Common myeloid progenitor, CD34-positive (primary cell): ENCODE measurements at places on chromosomes 13 and 19.

- DNase-seq = no peak
These were observed 160.9 kb downstream of the MZT1 start for GRCh38 chr13:72566526-72566925.

GRCh38 chr19:19145281-19145680 lies 7.0 kb upstream of the TMEM161A start:
- no peak for DNase-seq

- peak; percentile 59 for DNase-seq
These were observed 18.6 kb upstream of the RASA3 start for GRCh38 chr13:114151031-114151430.

DNA sequence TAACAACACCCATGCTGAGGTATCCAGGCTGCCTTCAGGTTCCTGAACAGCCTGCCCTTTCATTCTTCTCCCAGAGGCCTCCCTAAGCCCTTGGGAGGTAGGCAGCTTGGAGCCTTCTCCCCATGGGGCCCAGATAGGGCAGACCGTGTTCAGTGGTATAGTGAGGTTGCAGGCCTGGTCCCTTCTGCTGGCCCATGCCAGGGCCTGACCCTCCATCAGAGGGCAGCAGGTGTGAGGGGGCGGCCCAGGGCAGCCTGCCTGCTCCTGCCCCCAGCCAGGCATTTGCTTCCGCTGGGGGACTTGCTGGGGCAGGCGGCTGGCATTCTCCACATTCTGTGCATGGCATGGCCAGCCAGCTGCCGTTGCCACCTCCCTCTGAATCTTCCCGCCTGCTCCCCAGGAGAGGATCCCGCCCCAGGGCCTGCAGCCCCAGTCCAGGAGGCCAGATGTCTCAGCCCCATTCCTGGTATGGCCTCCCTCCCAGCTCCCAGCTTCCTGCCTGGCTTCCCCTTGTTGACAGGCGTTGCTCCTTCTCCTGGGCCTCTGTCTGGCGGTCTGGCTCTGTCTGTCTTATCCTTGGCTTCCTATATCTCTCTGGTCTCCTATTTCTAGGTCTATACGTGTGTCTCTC lies 8.9 kb downstream of the CIC start:
- DNase-seq = no peak

DNA sequence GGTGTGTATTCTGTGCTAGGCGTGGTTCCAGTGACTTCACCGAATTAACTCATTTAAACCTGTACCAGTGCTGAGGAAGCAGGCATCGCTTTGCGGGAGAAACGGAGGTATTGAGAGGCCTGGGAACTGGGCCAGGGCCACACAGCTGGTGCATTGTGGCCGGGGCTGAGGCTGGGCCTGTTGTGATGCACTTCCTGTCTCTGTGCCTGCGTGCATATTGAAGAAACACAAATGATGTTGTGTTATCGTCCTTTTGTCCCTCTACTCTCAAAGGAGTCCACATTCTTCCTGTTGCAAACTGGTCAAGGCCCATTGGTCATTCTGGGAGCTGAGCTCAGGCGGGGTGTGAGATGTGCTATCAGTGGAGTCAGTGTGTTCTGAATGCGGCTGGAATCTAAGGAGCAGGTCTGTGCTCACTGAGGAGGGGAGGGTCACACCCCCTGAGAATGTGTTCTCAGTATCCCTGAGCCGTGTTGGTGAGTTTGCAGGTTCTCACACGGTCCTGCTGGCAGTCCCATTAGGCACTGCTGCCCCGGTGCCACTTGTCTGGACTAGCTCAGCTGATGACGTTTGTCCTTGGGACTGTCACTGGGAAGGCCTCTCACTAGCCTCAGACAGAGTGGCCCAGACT lies 62.1 kb downstream of the ARHGEF7 start:
- peak; percentile 93 for DNase-seq

- no peak for DNase-seq
These were observed 30.7 kb downstream of the PDE4A start for GRCh38 chr19:10450853-10451609.

DNA sequence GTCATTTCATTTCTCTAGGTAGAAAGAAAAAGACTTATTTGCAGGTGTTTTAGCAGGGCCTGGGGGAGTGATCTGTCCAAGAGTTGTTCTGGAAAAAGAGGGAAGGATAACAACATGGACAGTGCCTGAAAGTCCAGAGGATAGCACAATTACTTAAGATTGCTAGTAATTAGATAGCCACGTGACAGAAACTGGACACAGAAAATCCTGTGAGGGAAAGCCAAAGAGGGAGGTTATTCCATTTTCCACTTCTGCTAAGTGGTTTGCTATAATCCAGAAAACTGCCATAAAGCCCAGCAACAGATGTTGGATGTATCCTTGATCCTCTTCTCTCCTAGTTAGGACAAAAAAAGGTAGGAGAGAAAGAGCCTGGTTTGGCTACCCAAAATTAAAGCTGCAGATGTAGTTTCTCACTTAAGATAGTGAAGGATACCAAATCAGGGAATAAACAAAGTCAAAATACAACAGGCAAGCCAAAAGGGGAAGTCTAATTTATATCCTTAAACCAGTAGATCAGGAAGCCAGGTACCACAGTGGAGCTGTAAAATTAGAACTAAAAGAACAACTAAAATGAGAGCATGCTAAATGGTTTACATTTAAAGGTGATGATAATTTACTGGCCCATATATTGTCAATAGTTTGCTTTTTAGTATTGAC lies 140.2 kb downstream of the VWA8 start:
- DNase-seq = no peak

DNA sequence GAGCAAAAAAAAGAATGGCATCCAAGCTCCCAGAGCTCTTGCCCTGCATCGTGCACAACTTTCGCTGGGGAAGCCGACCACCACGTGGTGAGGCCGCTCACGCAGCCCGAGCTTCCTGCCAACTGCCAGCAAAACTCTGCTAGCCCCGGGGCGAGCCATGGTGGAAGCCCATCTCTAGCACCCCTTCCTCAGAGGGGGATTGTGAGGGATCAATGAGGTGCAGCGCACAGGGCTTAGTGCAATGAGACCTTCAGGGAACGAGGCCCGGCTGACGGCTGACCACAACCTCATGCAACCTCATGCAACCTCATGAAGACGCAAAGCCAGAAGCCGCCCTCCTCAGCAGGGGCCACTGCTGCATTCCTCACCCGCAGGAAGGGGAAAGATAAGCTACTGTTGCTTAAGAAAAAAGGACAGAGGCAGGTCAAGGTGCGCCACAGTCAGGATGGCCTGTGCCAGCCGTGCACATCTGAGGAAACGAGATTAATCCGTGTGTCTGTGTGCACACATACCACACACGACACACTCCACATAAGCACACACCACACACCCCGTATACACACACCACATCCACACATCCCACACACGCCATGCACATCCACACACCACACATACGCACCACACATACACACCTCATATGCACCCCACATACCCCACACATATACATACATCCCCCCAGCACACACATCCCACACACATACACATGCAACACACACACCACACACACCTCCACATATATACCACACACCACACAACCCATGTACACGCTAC lies 9.6 kb downstream of the HSPBP1 start:
- no peak for DNase-seq

- no peak for DNase-seq
These were observed 130.5 kb downstream of the MAB21L1 start for GRCh38 chr13:35345992-35346391.

DNA sequence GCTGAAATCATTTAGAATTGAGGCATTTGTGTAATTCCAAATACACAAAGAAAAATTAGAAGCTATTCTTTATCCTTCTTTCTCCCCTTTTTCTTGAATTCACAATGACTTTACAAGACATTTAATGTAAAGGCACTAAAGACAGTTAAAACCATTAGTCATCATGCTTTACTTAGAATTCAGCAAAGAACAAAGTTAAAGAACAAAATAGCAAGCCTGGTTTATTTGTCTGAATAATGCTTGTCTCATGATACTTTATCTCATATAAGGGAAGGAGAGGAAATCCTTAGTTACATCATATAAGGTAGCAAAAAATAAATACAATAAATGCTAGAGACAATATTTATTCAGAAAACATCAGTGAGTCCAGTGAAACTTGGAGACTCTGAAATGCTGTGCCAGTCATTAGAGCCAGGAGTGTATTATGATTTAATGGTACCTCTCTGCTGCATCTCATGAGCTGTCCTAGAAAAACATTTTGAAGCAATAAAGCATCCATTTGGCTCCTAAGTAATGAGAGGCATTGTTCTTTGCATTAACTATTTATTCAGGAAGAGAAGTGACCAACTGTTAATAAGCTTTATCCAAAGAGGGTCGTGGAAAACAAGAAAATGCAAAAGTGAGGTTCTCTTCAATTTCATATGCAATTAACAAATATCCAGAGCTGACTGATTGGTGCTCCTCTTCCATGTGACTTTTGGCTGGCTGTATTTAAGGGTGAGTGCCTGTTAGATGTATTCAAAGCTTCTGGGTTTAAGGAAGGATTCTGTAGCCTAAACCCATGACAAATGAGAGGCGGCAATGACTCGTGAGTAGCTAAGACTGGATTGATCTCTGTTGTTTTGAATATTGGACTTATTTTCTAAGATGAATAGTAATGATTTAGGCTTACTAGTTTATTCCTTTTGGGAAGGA lies 105.0 kb downstream of the DGKH start:
- no peak for DNase-seq

DNA sequence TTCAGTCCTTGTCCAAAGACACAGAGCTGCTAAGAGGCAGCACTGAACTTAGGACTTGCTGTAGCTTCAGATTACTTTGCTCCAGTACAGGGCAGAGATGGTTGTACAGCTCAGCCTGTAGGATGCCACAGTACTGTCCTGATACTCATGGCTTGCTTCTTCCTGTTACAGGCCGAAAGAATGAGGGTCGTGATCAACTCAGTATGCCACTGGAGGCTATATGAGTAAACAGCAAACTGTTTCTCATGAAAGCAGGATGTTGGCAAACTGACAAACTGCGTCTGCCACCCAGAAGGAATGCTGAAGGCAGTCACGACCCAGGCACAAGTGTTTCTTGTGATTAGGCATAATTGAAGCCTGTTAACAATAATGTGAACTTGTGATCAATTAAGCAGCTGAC lies 2.8 kb downstream of the ZNF749 start:
- no peak for DNase-seq

- no peak for DNase-seq
These were observed 30.1 kb downstream of the ZNF557 start for GRCh38 chr19:7099597-7099921.

DNA sequence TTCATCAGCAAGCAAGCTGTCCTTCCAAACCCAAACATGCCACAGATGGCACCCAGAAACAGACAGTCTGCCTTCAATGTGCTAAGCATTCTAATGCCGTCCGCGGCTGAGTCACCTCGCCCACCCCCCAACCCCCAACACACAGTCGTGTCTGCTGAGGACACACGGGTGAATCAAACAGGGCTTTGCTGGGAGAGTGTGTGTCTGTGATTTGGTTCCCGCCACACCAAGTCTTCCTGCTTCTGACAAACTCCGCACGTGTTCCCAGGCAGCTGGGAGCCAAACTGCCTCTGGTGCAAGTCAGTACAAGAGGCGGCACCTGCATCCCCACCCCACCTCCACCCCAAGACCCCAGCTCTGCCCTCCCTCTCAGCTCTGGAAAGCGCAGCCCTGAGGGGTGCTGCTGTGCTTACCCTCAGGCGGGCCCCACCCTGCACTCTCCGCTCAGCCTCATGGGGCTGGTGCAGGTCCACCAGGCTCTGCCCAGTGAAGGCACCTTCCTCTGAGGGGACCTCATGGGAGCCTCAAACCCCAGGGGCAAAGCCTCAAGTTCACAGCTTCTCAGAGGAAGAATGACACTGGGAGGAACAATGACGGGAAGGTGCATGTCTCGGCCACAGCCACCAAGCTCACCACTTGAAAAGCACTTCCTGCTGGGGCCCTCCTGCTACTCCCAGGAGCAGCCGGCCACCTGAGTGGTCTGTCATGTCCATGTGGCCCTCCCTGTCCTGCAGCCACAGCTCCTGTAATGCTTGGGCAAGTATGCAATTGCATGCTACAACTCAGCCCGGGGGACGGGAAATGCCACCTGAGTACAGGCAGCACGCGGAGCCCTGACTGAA lies 15.0 kb upstream of the SLC35E1 start:
- DNase-seq = peak; percentile 88

DNA sequence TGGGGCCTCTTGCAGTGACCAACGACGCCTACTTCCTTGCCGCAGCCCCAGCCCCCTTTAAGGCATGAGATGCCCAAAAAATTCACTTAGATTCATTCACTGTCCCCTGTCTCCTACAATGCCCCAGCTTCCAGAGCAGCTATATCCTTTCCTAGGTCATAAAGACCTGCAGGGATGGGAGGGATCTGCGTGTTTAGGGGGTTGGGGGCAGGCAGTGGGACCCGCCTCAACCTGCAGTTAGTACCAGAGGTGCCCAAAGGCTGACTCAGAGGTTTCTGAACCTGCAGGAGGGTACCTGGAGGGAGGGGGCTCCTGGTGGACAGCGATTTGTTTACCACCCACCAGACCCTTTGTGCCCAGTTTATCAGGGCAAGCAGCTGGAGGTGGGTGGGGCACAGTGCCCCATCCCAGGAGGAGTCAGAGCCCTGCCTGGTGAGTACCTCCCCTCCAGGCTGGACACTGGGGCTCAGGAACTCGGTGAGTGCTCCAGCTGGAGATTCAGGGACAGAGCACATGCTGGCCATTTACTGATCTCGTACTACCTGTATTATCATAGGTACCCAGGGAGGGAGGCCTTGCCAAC lies 10.1 kb downstream of the RPS28 start:
- DNase-seq = no peak

GRCh38 chr13:74169676-74170075 lies 35.5 kb upstream of the KLF12 start:
- DNase-seq = no peak

DNA sequence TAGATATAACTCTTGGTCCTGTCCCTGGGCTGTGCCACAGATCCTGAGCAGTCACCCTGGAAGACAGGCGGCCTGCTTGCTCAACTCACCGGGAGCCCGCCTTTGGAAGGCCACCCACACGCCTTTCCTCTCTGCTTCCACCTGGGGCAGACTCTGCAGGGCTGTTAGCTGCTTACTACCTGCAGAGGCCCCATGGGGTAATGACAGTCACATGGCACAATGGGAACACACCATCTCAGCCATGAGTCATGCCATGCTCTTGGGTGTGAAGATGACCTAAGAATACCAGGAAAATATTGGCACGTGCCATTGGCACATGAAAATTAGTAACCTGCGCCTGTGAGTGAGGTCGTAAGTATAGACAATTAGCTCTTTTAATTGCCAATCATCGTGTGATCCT lies 108.6 kb downstream of the COL4A2 start:
- DNase-seq = peak; percentile 46

DNA sequence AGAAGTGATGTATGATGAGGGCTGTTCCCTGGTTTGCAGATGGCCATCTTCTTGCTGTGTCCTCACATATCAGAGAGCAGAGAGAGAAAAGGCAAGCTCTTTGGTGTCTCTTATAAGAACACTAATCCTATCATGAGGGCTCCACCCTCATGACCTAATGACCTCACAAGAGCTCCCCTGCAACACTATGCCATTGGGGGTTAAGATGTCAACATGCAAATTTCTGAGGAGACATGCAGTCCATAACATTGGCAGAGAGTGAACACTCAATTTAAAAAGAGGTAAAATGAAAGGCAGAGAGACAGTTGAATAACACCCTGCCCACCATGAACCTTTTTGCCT lies 10.9 kb downstream of the FAM187B start:
- no peak for DNase-seq

GRCh38 chr13:111403266-111403665 lies 82.8 kb downstream of the TEX29 start:
- no peak for DNase-seq
